NCI-H2227 treated with DMSO at 0.1 percent for 48 hours (cell line): ENCODE measurements at places on chromosomes 16 and 17.

DNA sequence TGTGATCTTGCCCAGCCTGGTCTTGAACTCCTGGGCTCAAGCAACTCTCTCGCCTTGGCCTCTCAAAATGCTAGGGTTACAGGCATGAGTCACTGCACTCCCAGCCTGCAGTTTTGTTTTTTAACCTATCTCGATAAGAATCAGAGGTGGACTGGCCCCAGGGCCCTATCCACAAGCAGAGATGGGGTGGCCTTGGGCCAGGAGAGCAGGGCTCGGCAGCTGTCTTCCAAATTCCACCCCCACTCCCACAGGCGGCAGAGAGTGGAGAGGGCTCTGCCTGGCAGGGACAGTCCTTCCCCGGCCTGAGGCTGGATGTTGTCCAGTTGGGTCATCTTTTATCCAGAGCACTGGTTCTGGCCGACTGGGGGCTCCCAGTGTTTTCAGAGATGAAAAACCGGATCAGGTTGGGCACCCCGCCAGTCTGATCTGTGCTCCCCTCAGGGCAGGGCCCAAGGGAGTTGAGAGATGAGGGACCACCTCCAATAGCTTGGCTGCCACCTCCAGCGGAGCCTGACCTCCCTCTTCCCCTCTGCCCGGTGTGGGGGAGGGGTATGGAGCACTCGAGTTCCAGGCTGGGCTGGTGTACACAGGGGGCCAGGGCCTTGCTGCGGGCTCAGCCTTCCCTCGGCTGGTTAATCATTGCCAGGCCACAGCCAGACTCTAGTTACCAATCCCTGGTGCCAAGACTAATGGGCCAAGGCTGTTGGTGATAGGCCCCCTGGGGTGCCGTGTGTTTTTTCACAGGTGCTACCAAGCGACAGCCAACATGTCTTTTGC is 30.3 kb upstream of the MYO15B start:
- DNase-seq = no peak

DNA sequence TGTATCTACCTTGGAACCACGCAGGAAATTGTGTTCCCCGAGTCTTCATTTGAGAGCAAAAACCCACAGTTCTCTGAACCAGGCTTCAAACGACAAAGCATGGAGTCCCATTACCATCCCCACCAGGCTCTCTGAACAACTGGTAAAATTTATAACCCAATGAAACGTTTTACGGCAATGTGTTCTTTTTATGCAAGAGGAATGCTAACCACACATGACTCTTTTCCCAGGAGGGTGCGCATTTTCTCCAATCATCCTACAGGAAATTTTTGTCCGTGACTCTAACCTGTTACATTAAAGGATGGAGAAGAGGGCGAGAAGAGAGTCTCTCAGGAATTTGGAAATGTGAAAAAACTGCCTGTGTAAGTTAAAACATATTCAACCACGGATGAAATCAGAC is 17.8 kb downstream of the STX8 start:
- no peak for DNase-seq

DNA sequence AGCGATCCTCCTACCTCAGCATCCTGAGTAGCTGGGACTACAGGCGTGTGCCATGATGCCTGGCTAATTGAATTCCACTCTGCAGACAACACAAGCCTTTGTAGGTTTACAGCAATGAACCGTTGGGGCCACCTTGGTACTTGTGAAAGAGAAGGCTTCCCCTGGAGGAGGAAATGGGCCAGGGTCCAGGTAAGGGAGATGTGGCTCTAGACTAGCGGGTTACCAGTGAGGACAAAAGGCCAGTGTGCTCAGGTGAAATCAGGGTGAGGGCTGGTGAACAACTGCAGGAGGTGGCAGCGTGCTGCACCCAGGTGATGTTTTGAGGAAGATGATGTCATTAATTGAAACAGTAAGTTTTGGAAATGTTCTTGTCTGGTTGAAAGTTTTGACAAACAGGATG is 6.7 kb downstream of the SDR42E1 start:
- no peak for DNase-seq

DNA sequence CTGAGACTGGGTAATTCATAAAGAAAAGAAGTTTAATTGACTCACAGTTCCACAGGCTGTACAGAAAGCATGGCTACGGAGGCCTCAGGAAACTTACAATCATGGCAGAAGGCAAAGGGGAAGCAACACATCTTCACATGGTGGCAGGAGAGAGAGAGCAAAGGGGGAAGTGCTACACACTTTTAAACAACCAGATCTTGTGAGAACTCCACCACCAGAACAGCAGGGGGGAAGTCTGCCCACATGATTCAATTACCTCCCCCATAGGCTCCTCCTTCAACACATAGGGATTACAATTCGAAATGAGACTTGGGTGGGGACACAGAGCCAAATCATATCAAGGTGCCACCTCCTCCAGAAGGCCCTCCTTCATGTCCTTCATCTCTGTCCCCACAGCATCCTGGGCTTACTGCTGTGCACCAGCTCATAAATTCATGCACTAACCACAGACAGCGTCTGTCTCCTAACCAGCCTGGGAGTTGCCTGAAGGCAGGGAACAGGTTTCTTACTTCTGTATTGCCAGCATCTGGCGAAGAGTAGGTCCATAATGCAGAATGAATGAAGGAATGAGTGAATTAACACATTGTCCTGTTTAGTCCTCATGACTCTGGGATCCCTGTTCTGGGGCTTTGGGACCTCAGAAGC is 74.4 kb downstream of the WSB1 start:
- DNase-seq = no peak

GRCh38 chr17:74332017-74332650 is 6.1 kb downstream of the KIF19 start:
- DNase-seq = no peak
